ENCODE measurements at places on chromosomes 2 and 18.

- DNase-seq: no peak
Measured at GRCh38 chr2:31987454-31988220, 23.2 kb downstream of the MEMO1 start.

GRCh38 chr2:238511614-238511950 lies 84.9 kb downstream of the ASB1 start:
- no peak for DNase-seq

- DNase-seq: no peak
Measured at GRCh38 chr2:134367213-134367612, 113.3 kb downstream of the MGAT5 start.

- no peak for DNase-seq
Measured at GRCh38 chr2:240127191-240127750, 8.8 kb downstream of the COPS9 start.

- DNase-seq: no peak
Measured at GRCh38 chr2:26177122-26177521, 4.2 kb downstream of the GAREM2 start.

DNA sequence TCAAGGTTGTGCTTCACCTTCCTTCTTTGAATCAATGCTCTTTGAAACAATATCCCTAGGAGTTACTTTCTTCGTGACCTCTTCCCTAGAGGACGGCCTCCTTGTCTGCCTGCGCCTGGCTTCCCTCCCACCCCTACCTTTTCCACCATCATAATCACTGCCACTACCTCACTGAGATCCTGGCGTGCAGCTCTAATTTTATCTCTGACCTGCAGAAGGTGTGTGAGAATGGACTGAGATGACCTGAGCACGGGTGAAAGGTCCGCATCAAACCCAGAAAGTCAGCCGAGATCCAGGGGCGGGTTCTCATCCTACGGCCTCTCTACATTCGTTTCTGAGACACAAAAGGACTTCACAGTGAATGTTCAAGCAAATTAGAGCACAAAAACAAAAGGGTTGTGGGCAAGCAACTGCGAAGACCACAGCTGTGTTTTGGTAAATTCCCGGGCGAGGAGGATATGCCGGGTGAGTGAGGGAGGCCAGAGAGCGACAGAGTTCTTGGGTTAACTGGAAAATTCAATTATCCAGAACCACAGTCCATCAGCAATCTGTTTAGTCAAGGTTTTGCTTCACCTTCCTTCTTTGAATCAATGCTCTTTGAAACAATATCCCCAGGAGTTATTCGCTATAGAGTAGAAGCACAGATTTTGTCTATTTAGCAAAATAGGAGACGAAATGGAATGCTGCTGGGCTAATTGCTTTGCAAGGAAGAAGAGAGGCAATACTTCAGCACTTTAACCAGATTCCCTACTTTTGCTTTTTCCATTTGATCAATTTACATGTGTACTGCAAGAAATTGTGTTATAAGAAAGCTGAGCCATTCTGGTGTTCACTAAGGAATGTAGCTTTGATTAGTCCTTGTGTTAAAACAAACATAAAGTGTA lies 212.6 kb downstream of the ACKR3 start:
- no peak for DNase-seq

- no peak for DNase-seq
Measured at GRCh38 chr18:21943456-21943855, 202.9 kb downstream of the MIB1 start.

DNA sequence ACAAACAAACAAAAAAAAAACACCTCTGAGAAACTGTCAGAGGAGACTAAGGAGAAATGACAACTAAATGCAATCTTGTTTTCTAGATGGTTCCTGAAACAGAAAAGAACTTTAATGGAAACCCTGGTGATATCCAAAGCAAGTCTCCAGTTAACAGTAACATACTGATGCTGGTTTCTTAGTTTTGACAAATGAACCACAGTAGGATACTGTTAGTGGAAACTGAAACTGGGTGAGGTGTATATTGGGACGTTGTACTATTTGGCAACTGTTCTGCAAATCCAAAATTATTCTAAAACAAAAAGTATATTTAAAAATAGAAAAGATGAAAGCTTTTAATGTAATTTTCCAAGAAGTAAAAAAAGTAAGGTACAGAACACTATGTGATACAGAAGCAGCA lies 11.4 kb downstream of the SESTD1 start:
- DNase-seq: no peak

DNA sequence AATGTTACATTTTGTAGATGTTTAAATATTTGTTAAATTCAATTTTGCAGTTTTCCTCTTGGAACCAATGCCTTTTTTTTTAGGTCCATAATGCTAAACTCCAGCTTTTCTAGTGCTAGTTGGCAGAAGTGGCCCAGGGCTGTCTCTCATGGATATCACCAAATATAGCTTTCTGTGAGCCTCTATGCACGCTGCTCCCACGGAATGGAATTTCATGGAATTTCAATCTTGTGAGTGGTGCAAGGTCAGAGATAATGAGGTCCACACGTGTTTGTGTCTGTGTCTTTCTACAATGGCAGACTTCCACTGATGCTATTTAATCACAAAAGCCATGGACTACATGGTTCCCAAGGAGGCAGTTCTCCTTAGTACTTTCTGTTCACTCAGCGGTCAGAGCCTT lies 191.5 kb upstream of the PARD3B start:
- no peak for DNase-seq

DNA sequence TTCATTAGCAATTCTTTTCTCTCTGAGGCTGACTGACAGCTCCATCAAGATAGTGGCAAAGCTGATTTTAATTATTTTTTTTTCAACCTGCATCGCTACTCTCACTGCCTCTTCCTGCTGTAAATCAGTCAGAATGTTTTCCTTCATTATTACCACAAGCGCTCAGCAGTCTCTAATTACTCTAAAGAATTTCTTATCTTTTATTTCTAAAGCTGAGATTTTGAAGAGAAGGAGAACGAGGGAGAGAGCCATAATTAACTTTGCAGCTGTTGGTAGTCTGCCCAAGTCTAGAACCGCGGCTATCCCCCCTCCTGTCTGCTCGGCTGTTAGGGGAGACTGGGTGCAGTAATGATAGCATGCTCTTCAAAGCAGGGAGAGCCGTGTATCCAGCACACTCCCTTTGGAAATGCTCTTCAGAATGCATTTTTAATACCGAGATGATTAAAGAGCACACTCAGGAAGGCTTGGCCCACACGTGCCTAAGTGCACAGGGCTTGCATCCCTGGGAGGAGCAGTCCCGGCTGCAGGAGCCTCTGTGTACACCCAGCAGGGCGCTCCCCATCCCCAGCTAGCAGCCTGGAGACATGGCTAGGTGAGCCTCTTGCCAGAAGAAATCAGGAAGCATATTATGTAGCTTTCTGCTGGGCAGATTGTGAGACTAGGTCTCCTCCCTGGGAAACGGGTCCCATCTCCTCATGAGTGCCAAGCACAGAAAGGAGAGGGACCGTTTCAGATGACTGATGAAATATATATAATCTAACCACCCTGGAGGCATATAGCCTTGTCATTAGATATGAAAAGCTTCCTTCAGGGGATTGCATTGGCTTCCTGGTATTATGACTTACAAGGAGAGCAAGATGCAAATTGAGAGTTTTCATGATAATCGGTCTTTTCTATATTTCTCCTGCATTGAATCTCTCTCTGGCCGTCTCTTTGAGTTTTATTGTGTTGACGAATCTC lies 555.2 kb downstream of the CMPK2 start:
- no peak for DNase-seq

DNA sequence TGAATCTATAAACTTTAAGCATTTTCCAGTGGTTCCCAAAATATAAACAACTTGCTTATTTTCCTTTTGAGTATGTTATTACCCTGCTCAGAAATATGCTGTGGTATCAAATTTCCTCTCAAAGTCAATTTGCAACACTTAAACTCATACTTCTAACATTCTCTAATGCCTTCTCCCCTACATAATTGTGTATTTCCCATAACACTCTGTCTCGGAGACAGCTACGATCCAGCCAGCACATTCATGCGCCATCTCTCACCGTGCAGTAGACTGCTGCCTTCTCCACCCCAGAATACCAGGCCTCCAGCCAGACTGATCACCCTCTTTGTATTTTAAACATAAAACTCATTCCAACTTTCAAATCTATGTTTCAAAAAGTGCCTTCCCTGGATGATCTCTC lies 41.8 kb downstream of the TIMM21 start:
- DNase-seq: no peak

GRCh38 chr2:3634596-3635121 lies 23.3 kb upstream of the ALLC start:
- DNase-seq: no peak

GRCh38 chr2:84959095-84959565 lies 11.8 kb upstream of the KCMF1 start:
- no peak for DNase-seq

DNA sequence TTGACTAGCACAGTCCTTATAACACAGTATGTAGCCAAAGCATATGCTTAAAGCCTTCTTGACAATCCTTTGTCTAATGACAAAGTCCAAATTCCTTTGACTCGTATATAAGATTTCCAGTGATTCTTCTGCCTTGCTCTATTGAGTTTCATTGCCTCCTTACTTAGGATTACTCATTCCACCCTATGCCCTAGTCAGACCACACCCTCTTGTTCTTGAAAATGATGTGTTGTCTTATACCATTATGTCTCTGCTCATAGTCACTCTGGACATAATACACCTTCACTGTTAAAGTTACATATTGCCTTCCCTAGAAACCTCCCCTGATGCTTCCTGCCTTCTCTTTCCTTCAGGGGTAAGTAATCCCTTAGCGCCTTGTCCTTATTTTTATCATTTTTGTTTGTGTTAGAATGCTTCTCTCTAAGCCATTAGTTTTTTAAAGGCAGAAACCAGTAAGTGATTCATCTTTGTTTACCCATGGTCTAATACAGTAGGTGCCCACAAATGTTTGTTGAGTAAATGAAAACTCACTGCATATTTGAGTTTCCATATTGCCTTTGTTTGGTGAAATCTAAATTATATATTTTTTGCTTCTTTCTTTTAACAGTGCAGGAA lies 19.3 kb downstream of the GPD2 start:
- no peak for DNase-seq

- DNase-seq: no peak
Measured at GRCh38 chr2:197707316-197708213, 2.4 kb downstream of the MARS2 start.

DNA sequence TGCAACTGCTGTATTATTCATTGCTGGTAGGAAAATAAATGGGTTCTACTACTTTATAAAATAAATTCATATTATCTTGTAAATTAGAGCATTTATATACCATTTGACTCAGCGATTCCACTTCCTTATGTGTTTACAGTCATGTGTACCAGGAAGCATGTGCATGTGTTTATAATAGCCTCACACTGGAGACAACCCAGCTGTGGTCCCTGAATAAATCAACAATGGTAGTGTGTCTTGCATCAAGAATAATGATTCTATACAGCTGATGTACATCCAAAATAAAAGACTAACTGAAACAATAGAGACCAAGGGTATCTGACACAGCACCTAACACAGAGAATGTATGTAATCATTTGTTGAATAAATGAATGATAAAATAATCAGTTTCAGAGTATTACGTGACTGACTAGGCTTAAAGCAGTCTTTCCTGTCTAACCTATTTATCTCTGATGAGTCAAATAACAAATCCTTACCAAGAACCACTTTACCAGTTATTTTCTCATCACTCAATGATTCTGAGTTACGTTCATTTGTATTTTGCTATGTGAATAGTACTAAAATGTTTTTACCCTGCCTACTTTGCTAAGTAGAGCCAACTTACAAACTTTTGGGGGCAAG lies 216.8 kb downstream of the UBE2E3 start:
- no peak for DNase-seq

DNA sequence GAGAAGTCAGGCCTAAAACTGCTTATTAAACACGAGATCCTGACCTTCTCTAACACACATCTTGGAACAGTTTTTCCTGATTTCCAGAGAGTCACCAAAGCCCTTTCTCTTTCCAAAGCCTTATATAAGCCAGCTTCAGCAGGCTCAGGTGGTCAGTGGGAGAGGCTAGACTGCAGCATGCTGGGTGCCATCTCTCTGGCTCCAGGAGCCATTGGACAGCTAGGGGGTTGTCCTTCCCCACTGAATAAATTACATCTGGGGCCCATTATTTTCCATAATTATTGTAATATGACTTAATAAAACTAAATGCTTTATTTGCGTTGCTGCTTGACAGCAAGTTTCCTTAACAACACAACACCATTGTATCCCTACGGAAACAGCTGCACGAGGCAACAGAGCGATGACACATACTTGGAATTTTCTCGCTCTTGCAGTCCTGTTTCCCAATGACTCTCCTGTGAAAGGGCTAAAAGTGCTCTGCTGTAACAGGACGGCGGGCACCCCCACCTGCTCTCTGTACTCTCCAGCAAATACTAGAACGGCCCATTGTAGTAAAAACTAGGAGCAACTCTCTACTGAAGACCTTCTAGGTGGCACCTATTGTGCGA lies 160.6 kb downstream of the RNF144A start:
- DNase-seq: no peak

GRCh38 chr2:62467100-62467474 lies 38.9 kb downstream of the TMEM17 start:
- no peak for DNase-seq

DNA sequence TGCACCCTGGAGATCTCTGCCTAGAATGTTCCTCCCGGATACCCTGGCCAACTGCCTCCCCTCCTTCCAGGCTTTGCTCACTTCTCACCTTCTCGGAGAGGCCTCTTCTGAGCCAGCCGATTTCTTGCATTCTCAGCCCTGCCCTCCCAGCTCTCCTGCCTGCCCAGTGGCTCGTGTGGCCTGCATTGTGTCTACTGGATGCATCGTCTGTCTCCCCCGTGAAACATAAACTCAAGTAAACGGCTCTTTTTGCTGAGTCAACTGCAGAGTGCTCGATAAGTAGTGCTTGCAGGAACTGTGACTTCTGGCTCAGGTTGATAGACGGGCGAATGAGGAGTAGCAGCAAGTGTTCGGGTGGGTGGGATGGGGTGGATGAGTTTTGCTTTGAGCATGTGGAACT lies 112.5 kb upstream of the ODC1 start:
- no peak for DNase-seq

- DNase-seq: no peak
Measured at GRCh38 chr2:6421138-6421730, 444.5 kb downstream of the CMPK2 start.

DNA sequence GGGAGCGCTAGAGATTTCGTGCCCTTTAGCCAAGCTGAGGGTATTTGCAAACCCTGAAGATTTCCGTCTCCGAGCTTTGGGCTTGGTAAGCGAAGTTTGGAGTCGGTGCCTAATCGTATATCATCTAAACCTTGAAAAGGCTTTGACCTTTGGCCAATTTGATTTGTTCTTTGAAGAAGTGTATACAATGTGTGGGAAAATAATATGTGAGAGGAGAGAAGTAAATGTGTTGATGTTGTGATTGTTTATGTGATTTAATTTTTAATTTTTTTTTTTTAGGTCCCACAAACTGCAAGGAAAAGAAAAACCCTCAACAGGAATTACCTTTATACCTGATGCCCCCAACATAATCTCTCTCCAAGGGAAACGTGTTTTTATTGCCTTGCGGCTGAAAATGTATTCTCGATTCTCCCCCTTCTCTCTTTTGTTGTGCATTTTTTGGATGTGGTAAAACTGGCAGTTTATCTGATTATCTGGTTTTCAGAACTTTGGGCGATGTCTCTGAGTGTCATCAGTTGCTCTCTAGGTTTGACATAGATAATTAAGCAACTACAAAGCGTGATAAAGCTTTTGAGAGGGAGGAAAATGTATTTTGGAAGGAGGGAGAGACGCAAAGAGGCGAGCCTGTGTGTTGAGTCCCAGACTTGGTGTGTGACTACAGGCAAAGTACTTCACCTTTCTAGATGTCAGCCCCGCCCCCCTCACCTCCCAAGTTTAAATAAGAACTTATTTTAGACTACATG lies 912 bp upstream of the FBXO11 start:
- DNase-seq: no peak

GRCh38 chr2:43701111-43701510 lies 24.9 kb upstream of the C1GALT1C1L start:
- DNase-seq: no peak

GRCh38 chr2:238445409-238446190 lies 18.9 kb downstream of the ASB1 start:
- DNase-seq: no peak
